ENCODE measurements at places on chromosomes 7 and 10.

GRCh38 chr7:16881844-16882243 lies at the start of gene AGR3:
TSS of gene AGR3 (minus strand) at chr7:16881983. CDS start at chr7:16878618, 3,365 bp downstream.
- peak within 1 kb of the TSS; percentile 85 for H3K27ac ChIP-seq
- no peaks in the 10 kb centered on the region for H3K36me3 ChIP-seq
- H3K4me1 ChIP-seq: peaks cover 23% of the 10 kb centered on the region
- peak; percentile 70 for DNase-seq
- H3K4me3 ChIP-seq: no peak within 1 kb of the TSS

DNA sequence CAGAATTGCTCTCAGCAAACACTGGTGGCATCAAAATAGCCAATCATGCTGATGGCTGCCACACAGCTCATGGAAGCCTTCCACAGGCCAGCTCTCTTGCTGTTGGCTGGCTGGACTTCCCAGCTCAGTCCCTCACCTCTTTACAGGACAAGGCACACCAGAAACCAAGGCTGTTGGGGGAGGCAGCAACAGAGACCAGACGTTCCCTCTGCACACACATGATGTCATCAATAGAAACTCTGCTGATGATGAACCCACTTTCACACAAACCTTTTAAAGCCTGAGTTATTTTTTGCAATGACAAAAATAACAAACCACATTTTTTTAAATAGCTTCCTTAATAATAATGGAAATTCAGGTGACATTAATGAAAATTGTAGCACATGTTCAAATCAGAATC lies 300.9 kb upstream of the C7orf33 start:
- peaks cover 5% of the 10 kb centered on the region for H3K4me1 ChIP-seq
- no peak overlapping the region for H3K4me3 ChIP-seq
- no peaks in the 10 kb centered on the region for H3K27me3 ChIP-seq

DNA sequence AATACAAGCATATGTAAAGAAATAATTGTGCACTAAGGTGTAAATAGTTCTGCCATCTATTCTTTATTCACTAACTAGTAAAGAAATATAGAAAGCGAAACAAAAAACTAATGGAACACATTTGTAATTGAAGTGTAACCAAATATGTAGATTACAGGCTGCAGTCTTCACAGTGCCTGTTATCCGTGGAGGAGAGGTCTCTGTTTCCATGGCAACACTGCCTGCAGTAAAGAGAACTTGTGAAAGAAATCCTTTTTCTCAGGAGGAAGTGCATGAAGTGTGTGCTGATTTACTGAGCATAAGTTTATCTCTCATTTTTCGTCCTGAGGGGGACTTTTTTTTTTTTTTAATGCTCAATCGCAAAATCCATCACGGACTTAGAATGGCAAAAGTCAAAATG lies 102.5 kb downstream of the APBB1IP start:
- H3K27me3 ChIP-seq: no peaks in the 10 kb centered on the region
- H3K27ac ChIP-seq: no peak overlapping the region
- no peaks in the 10 kb centered on the region for H3K4me1 ChIP-seq
- DNase-seq: no peak

GRCh38 chr7:53744403-53744760 lies 708.9 kb downstream of the POM121L12 start:
- no peaks in the 10 kb centered on the region for H3K36me3 ChIP-seq
- H3K27me3 ChIP-seq: no peaks in the 10 kb centered on the region
- no peak overlapping the region for H3K4me3 ChIP-seq

GRCh38 chr10:80429521-80429973 lies 21.2 kb downstream of the PRXL2A start:
- no peak for DNase-seq
- H3K4me3 ChIP-seq: no peak overlapping the region
- no peaks in the 10 kb centered on the region for H3K36me3 ChIP-seq
- H3K4me1 ChIP-seq: no peaks in the 10 kb centered on the region

DNA sequence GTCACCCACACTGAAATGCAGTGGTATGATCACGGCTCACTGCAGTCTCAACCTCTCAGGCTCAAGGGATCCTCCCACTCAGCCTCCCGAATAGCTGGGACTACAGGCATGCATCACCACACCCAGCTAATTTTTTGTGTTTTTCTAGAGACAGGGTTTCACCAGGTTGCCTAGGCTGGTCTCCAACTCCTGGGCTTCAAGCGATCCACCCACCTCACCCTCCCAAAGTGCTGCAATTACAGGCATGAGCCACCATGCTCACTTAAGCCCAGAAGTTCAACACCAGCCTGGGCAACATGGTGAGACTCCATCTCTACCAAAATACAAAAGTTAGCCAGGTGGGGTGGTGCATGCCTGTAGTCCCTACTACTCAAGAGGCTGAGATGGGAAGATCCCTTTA lies 33.5 kb downstream of the GDI2 start:
- peaks cover 9% of the 10 kb centered on the region for H3K36me3 ChIP-seq
- no peak overlapping the region for H3K27ac ChIP-seq
- H3K4me1 ChIP-seq: no peaks in the 10 kb centered on the region
- DNase-seq: no peak
- H3K27me3 ChIP-seq: no peaks in the 10 kb centered on the region
- no peak overlapping the region for H3K4me3 ChIP-seq

DNA sequence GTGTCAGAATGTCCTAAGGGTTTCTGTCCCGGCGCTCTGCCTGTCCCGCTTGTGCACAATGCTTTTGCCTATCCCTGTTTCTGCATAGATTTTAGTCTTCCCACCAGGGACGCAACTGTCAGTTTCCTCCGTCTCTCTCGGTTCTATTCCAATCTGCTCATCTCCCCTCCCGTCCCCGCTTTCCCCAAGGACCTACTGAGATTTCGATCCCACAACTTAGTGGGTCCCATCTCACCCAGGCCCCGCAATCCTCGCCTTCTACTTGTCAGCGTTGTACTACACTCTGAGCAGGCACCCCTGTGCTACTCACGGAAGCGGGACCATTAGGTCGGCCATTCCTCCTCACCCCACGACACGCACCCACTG lies 519 bp upstream of the ZNF655 start:
- no peak for DNase-seq
- H3K27ac ChIP-seq: peak overlapping the region; percentile 99
- peaks cover 27% of the 10 kb centered on the region for H3K4me1 ChIP-seq
- H3K4me3 ChIP-seq: peak overlapping the region; percentile 64
- H3K27me3 ChIP-seq: no peaks in the 10 kb centered on the region

DNA sequence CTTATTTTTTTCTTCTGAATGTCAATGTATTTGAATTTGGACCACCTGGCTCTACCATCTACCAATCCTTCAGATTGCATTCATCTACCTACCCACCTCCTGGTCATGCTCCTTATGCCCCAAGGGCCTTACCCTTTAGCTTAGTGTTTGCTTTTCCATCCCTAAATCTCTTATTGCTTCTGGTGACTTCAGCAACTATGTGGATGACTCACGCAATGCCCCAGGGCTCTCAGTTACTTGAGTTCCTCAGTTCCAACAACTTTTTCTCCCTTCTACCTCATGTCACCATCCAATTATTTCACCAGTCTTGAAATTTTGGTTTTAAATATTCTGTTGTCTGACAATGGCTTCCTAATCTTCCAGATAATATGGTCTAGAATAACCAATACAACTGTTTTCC lies 118.9 kb downstream of the CFAP58 start:
- no peaks in the 10 kb centered on the region for H3K36me3 ChIP-seq
- no peaks in the 10 kb centered on the region for H3K27me3 ChIP-seq
- no peak overlapping the region for H3K27ac ChIP-seq
- no peaks in the 10 kb centered on the region for H3K4me1 ChIP-seq

DNA sequence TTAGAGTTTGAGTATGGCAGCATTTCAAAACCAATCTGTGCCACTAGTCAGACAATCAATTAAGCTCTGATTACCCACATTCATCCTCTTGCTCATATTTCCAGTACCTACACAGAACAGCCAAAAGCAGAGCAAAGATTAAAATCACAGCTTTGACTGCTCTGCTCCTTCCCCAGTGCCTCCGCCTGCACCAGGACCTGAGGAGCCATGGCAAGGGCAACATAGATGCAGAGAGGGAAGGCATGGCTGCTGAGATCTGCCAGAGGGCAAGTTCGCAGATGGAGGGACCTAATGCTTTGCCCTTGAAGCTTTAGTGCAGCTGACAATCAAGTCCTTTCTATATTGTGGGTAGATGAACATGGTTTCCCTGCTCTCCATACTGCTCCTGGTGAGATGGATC lies 148.1 kb downstream of the HTR7 start:
- H3K4me1 ChIP-seq: no peaks in the 10 kb centered on the region
- no peaks in the 10 kb centered on the region for H3K36me3 ChIP-seq
- H3K27ac ChIP-seq: no peak overlapping the region
- H3K4me3 ChIP-seq: no peak overlapping the region
- no peak for DNase-seq

DNA sequence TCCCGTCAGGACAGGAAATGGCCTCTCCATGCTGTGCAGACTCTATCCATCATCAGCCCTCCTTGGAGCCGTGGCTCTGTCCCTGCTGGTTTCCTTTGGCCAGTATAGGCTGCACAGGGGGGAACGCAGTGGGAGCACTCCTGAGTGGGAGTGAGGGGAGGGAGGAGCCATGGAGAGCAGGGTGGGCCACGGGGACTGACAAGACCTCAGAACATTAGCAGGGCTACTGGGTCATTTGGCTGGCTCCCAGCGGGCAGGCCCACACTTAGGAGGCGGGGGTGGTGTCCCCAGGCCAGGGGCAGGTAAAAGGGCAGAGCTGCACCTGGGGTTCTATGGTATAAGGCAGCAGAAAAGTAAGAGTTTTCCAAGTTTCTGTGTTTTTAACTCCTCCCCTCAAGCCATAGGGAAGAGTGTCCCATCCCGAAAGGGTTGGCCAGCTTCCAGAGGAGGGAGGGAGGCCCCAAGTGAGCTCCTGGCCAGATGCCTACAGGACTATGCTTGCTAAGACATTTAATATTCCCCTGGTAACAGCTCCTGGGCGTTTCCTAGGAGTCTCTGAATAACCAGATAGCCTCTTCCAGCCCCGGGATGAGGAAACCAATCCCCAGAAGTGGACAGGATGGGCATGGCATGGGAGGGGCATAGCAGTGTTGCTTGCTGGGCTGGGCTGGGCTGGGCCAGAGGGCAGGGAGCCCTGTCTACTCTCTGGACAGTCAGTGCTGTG lies 5.5 kb upstream of the OPN4 start:
- H3K36me3 ChIP-seq: no peaks in the 10 kb centered on the region
- H3K4me3 ChIP-seq: no peak overlapping the region
- H3K27me3 ChIP-seq: no peaks in the 10 kb centered on the region
- H3K4me1 ChIP-seq: peaks cover 21% of the 10 kb centered on the region
- H3K27ac ChIP-seq: no peak overlapping the region
- DNase-seq: peak; percentile 78

- H3K27me3 ChIP-seq: peaks cover 9% of the 10 kb centered on the region
- H3K27ac ChIP-seq: no peak overlapping the region
- H3K36me3 ChIP-seq: no peaks in the 10 kb centered on the region
- H3K4me1 ChIP-seq: no peaks in the 10 kb centered on the region
- no peak overlapping the region for H3K4me3 ChIP-seq
Measured at GRCh38 chr10:49277973-49278372, 21.0 kb upstream of the C10orf71 start.

DNA sequence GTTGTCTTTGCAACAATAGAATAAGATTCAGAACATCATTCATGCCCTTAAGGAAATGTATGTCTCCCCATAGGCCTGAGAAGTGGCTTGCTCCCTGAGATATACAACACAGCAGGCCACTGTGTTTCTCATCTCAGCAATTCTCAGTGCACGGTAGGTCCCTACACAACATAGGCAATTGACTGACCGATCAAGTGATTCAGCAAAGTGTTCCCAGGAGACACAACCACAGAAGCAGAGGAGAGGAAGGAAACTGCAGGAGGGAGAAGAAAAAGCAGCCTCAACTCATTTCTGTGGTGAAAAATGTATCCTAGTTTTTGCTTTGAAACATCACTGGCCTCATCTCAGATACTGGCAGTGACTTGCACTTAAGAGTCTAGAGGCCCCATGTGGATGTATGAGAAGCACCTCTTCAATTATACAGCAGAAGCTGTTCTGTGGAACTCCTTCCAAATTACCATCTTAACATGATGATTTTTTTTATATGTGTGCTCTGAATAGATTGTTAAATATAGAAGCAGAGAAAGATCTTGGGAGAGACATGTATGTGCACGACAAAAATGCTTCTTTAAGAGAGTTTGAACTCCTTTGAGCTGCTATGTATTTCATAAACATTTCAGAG lies 306.8 kb downstream of the XPNPEP1 start:
- H3K4me1 ChIP-seq: no peaks in the 10 kb centered on the region
- H3K27me3 ChIP-seq: no peaks in the 10 kb centered on the region
- H3K27ac ChIP-seq: no peak overlapping the region
- no peaks in the 10 kb centered on the region for H3K36me3 ChIP-seq
- no peak overlapping the region for H3K4me3 ChIP-seq

- H3K27me3 ChIP-seq: no peaks in the 10 kb centered on the region
- no peak overlapping the region for H3K4me3 ChIP-seq
- H3K36me3 ChIP-seq: no peaks in the 10 kb centered on the region
- no peak for DNase-seq
Measured at GRCh38 chr10:62243647-62243997, 25.0 kb downstream of the RTKN2 start.

- no peaks in the 10 kb centered on the region for H3K36me3 ChIP-seq
- H3K27me3 ChIP-seq: no peaks in the 10 kb centered on the region
- H3K4me3 ChIP-seq: no peak overlapping the region
- H3K27ac ChIP-seq: peak overlapping the region; percentile 95
- peak; percentile 74 for DNase-seq
Measured at GRCh38 chr10:43863859-43864591, 215.3 kb upstream of the ZNF32 start.

DNA sequence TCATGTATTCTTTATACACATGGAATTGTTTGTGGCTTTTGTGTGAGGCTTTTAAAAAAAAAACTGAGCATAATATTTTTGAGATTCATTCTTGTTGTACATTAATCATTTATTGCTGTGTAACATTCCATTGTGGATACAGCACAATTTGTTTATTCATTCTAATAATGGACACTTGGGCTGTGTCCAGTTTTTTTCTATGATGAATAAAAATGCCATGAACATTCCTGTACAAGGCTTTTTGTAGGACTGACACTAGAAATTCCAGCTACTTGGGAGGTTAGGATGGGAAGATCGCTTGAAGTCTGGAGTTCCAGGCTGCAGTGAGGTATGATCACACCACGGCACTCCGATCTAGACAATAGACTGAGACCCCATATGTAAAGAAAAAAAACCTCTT lies 254.3 kb upstream of the CACNA2D1 start:
- H3K4me3 ChIP-seq: no peak overlapping the region
- H3K27ac ChIP-seq: no peak overlapping the region
- no peaks in the 10 kb centered on the region for H3K27me3 ChIP-seq
- H3K4me1 ChIP-seq: peaks cover 8% of the 10 kb centered on the region

GRCh38 chr10:75187961-75188426 lies 22.6 kb upstream of the VDAC2 start:
- peak overlapping the region; percentile 53 for H3K27ac ChIP-seq
- peak; percentile 75 for DNase-seq
- no peak overlapping the region for H3K4me3 ChIP-seq

DNA sequence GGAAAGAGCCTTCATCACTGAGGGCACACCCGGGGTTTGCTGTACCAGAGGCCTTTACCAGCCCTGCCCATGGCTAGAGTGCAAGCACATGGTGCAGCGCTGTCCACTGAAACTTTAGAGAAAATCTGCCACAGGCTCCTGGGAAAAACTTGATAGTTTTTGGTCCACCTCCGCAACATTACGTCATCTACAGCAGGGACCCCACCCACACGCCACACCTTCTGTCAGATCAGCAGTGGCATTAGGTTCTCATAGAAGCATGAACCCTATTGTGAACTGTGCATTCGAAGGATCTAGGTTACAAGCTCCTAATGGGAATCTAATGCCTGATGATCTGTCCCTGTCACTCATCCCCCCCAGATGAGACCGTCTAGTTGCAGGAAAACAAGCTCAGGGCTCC lies 2.5 kb upstream of the ODAD2 start:
- no peak overlapping the region for H3K27ac ChIP-seq
- peaks cover 41% of the 10 kb centered on the region for H3K27me3 ChIP-seq
- H3K4me1 ChIP-seq: no peaks in the 10 kb centered on the region
- no peak overlapping the region for H3K4me3 ChIP-seq

Measured in hepatocyte (in vitro differentiated cells).